ENCODE measurements at places on chromosomes 12 and 14.

DNA sequence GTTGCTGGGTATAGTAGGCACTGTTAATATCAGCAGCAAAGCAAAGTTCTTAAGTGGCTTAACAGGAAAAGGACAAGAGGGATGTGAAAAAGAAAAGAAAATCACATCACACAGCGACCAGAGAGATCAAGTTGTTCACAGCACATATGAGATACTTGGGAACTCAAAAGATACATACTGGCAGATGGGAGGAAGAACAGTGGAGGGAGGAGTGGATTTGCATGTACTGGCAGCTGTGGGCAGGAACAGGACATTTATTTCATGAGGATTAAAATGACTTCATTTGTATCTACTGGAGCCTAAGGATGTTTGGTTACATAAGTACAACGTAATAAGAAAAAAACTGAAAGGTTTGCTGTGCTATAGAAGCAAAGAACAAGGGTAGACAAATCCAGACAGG lies 136.5 kb upstream of the IFNG-AS1 start:
- no peak for DNase-seq

- no peak for DNase-seq
These were observed 1.2 kb upstream of the GLIPR1L2 start for GRCh38 chr12:75389706-75390105.

GRCh38 chr14:72126561-72126960 lies 194.3 kb downstream of the RGS6 start:
- DNase-seq = no peak

- DNase-seq = no peak
These were observed 165.8 kb upstream of the LRIG3 start for GRCh38 chr12:59086126-59086525.

- DNase-seq = no peak
These were observed 18.7 kb downstream of the A2ML1 start for GRCh38 chr12:8840938-8841633.

DNA sequence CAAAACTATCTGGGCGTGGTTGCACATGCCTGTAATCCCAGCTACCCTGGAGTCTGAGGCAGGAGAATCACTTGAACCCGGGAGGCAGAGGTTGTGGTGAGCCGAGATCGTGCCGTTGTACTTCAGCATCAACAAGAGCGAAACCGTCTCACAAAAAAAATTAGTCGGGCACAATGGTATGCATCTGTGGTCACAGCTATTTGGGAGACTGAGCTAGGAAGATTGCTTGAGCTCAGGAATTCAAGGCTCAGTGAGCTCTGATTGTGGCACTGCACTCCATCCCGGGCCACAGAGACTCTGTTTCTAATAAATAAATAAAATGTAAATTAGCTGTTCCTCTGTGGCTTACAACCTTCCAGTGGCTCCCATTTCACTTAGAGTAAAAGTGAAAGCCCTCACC lies 28.0 kb downstream of the RCOR1 start:
- no peak for DNase-seq

DNA sequence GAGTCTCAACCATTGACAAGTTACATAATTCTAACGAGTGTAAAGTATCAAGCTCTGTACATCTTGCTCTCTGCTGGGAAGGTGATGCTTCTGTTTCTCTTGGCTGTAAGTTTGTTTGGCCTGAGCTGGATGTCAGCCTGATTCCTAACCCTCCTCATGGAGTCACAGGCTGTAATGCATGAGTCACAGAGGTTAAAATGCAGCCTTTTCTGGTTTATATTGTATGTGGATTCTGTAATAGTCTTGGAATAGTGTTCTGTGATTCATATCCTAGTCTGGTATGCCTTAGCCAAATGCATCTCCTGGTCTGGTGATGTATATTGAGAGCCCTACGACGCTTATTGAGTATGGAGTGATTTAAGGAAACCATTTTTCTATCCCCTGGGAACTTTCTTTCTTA lies 104.5 kb upstream of the FRMD6 start:
- DNase-seq = no peak

GRCh38 chr14:30610787-30611343 lies 11.3 kb upstream of the SCFD1 start:
- no peak for DNase-seq

DNA sequence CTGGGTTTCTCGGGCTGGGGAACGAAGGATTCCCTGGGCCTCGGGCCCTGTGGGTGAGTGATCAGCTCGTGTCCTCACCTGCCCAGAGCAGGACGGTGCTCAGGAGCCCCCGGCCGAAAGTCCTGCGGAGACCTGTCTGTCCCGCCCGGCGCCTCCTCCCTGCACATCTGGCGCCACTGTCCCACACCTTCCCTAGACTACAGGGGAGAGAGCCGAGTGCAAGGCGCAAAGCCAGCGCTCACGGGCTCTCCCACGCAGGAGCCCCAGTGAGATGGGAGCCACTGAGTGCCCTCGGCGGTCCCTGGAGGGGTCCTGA lies 13.1 kb upstream of the TEX22 start:
- DNase-seq = no peak

Measured in effector memory CD8-positive, alpha-beta T cell (primary cell).